Immature natural killer cell (primary cell): ENCODE measurements at places on chromosomes 3 and 15. TPM values are rescaled to one million over a fixed set of nuclear protein-coding genes. Genes with fewer than 3 reads are reported as not detected.
A peak's percentile ranks its signal among the peaks of the same experiment; 100 is the strongest.

DNA sequence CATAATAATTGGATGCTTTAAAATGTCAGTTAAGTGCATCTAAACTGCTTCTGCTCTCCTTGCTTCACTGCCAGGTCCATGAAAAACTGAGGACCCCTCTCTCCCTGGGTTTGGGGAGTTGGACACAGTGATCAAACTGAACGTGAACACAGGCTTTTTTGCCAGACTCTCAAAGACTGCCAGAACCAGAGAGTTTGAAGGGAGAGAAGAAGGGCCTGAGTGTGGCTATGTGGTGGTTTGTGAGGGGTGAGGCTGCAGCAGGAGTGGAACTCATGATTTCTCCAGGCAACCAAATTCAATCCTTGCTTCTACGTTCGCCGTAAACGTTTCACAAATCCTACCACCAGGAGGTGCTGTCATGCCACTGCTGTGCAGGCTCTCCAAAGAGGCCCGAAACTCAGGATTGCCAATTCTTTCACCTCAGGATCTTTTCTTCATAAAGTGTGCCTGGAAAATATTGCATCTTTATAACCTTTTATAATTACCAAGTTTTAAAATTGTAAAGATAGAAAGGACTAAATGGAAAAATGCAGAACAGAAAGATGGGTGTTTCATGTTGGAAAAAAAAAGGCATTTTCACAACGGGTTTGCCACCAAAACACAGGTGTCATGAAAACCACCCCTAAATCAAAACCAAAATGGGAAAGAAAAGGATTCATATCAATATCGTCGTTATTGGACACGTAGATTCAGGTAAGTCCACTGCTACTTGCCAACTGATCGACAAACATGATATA, 19.7 kb downstream of the TM4SF4 start:
- H3K27ac ChIP-seq: no peak overlapping the region
- no peaks in the 10 kb centered on the region for H3K4me1 ChIP-seq
- no peaks in the 10 kb centered on the region for H3K36me3 ChIP-seq
- H3K4me3 ChIP-seq: no peak overlapping the region
- peak; percentile 39 for DNase-seq

FSTL1 gene
- polyA plus RNA-seq: 1.7 TPM

KBTBD13 gene
- polyA plus RNA-seq: not detected

DNA sequence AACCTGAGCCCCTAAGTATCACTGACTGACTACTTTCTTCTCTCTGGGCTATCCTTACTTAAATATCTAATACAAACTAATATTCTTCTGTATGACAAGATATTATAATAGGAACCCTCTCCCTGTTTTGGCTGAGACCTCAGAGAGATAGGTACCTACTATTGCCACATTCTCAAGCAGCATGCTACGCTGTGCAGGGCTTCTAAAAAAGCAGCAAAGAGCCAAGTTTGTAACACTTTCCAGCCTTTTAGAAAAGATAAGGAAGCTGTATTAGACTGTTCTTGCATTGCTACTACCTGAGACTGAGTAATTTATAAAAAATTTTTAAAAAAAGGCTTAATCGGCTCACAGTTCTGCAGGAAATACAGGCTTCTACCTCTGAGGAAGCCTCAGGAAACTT, 126.8 kb upstream of the ABI3BP start:
- H3K4me3 ChIP-seq: no peak overlapping the region
- no peak for DNase-seq
- H3K4me1 ChIP-seq: no peaks in the 10 kb centered on the region
- H3K36me3 ChIP-seq: no peaks in the 10 kb centered on the region
- H3K27me3 ChIP-seq: peaks cover 5% of the 10 kb centered on the region
- no peak overlapping the region for H3K27ac ChIP-seq

DNA sequence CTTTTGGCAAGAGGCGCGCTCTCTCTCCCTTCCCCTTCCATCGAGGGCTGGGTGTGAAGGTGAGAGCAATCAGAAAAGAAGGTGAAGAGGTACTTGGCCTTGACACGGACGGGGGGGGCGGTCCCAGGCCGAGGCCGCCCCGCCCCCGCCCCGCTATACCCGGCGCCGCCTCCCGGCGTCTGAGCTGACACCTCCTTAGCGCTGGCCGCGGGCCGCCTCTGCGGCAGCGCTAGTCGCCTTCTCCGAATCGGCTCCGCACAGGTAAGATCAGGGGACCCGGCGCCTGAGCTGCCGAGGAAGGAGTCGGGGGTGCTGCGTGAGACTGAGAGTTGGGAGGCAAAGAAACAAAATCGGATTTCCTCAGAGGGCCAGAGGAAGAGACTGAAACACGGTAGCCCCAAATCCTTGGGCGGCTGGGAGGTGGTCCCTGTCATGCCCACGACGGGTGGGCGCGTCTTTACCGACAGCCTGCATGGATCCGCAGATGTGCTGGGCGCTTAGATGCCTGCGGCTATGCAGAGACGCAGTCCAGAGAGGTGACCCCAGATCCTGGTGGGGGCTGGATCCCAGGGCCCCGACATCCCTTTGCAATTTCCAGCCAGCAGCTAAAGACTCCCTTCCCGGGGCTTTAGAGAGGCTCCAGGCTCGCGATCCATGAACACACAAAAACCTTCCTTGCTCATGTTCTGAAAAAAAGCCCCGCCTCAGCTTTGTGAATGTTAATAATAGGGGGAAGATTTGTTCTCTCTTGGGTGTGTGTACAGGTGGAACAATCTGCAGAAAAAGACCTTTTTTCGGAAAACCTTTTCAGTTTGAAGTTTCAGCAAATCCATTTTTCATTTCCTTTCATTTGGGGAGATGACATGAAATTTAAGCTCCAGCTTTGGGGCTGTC, at the start of gene ENTPD3:
Gene ENTPD3 (plus strand): TSS at position 184 of the 894 bp plus-strand sequence. CDS start 874 bp downstream, outside the sequence.
- H3K4me3 ChIP-seq: peak within 1 kb of the TSS; percentile 70
- no peak within 1 kb of the TSS for H3K27ac ChIP-seq
- peaks cover 15% of the 10 kb centered on the region for H3K4me1 ChIP-seq
- peaks cover 5% of the 10 kb centered on the region for H3K36me3 ChIP-seq

DNA sequence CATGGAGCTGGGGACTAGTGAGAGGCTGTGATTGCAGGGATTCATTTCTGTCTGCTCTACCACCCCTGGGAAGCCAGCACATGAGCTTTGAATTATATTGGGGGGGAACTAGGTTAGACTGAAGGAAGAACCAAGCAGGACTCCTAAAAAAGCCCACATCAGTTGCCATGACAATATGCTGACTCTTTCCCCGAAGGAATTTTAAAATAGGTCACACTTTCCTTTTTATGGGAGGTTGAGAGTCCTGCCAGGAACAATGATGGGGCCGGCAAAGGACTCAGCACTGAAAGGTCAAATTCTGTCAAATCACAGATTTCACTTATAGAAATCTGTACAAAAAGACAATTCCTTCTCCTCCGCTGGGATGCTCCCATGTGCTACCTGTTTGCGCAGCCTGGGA, 130.8 kb downstream of the ZNF621 start:
- H3K4me3 ChIP-seq: no peak overlapping the region
- H3K27ac ChIP-seq: no peak overlapping the region
- H3K36me3 ChIP-seq: no peaks in the 10 kb centered on the region
- no peak for DNase-seq

TUSC7 gene
- polyA plus RNA-seq: not detected

DNA sequence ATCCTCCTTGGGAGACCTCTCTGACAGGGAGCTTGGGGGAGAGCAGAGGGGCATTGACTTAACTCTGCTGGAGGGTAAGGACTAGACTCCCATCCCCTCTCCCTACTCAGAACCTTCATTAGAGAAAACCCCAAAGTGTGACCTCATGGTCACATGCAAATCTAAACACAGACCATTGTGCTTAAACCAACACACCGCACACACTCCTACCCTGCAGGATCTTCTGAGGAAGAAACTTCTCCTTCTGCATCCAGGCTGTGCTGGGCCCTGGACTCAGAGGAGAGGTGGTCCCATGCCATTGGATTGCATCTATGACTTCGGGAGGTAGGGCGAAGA, 805 bp upstream of the PARP16 start:
- H3K27ac ChIP-seq: peak overlapping the region; percentile 95
- peaks cover 35% of the 10 kb centered on the region for H3K4me1 ChIP-seq
- no peaks in the 10 kb centered on the region for H3K27me3 ChIP-seq
- no peak for DNase-seq
- H3K36me3 ChIP-seq: no peaks in the 10 kb centered on the region

- H3K36me3 ChIP-seq: no peaks in the 10 kb centered on the region
- H3K27me3 ChIP-seq: peaks cover 53% of the 10 kb centered on the region
- H3K27ac ChIP-seq: peak overlapping the region; percentile 89
- peak overlapping the region; percentile 73 for H3K4me3 ChIP-seq
- DNase-seq: peak; percentile 40
- H3K4me1 ChIP-seq: peaks cover 51% of the 10 kb centered on the region
Observed at GRCh38 chr3:194137008-194137505, 1.1 kb downstream of the HES1 start.

DNA sequence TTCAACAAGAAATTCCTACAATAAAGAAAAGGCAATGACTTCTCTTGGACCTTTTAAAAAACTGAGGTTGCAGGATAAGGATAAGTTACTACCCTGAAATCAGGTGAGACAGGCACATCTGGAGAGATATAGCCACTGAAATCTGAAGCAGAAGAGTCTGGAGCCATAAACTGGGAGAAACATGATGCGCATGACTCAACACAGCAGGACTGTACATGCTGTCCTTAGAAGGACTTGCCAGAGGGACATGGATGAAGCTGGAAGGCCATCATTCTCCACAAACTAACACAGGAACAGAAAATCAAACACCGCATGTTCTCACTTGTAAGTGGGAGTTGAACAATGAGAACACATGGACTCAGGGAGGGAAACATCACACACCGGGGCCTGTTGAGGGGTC, 1020.2 kb downstream of the AGBL1 start:
- H3K27me3 ChIP-seq: peaks cover 2% of the 10 kb centered on the region
- no peak overlapping the region for H3K27ac ChIP-seq
- DNase-seq: no peak
- H3K4me3 ChIP-seq: no peak overlapping the region
- H3K36me3 ChIP-seq: peaks cover 5% of the 10 kb centered on the region
- no peaks in the 10 kb centered on the region for H3K4me1 ChIP-seq

GRCh38 chr3:148698190-148698810, 597 bp downstream of the AGTR1 start:
- peaks cover 15% of the 10 kb centered on the region for H3K27me3 ChIP-seq
- no peak for DNase-seq
- H3K4me1 ChIP-seq: no peaks in the 10 kb centered on the region
- H3K4me3 ChIP-seq: no peak overlapping the region
- H3K27ac ChIP-seq: no peak overlapping the region

ZCWPW2 gene
- polyA plus RNA-seq: 0.46 TPM

SLITRK3 gene
- polyA plus RNA-seq: not detected
